ENCODE measurements at places on chromosomes 1 and 21.

- DNase-seq = peak; percentile 34
Measured at GRCh38 chr1:116268211-116268610, 104.8 kb upstream of the ATP1A1 start.

DNA sequence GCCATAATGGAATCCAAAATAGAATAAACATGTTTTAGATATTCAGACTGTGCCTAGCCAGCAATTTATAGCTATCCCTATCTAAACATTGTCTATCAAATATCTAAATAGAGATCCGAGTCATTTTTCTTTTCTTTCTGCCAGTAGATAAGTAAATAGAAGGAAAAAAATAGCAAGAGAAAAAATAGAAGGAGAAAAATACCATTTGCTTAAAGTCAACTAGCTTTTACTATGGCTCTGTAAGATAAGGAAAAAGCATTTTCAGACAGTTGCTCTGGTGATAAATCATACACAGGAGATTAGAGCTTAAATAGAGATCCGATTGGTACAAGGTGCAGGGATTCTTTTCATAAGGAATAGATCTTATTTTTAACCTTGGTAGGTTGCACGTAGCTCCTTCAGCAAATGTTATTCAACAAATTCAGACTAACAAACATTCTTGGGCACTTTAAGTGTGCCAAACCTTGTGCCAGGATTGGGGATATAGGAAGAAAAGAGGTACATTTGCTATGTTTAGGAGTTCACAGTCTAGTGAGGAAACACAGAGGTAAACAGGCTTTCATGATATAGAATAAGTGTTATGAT, 70.1 kb upstream of the CCDC190 start:
- DNase-seq = no peak

- no peak for DNase-seq
Measured at GRCh38 chr1:7705048-7705907, 65.8 kb upstream of the VAMP3 start.

DNA sequence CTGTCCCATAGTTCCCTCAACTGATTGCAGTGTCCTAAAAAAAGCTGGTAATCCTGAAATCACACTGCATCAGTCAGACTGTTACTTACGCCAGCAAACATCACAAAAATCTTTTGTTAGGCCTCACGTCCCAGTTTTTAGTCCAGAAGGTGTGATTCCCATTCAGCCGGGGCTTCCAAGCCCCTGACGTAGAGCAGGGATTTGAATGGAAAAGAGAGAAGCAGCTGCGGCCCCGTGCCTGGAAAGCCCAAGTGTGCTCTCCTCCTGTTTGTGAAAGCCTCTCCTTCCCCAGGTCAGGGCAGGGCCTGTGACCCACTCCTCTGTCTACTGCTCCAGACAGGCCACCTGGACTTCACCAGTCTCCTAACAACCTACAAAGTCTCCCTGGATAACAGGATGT, 20.7 kb downstream of the KCNA10 start:
- DNase-seq = no peak

DNA sequence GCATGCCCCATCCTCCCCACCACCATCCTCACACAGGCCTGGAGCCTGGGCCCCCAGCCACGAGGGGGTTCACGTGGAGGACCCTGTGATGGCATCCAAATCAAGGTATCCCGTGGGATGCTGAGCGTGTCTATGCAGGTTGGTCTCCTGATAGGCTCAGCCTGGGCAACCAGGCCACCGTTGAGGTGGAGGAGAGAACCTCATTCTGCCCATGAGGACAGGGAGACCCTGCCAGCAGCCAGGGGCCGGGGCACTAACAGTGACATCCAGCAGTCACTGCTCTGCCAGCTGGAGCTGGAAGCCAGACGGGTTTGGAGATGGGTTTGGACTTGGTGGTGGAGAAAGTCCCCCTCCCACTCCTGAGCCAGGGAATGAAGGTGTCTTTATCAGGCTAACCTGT, 582.8 kb downstream of the MATN1 start:
- DNase-seq = no peak

DNA sequence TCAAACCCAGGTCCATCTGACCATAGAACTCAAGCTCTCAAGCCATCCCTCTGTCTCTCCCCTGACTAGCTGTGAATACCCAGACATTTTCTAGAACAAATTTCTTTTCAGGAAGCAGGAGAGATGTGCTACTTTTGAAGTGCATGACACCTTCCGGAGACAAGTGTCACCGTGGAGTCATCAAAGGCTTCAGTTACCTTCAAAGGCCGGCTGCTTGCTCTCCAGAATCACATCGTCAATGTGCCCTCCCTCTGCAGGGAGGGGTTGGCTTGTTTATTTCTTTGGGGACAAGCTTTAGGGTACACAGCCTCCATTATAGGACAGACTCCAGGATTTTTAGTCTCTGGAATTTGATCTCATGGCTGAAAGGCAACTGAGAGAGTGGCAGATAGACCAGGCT, 37.7 kb upstream of the IGSF21 start:
- no peak for DNase-seq

GRCh38 chr21:45945868-45946210, 35.7 kb upstream of the COL6A1 start:
- DNase-seq = no peak

DNA sequence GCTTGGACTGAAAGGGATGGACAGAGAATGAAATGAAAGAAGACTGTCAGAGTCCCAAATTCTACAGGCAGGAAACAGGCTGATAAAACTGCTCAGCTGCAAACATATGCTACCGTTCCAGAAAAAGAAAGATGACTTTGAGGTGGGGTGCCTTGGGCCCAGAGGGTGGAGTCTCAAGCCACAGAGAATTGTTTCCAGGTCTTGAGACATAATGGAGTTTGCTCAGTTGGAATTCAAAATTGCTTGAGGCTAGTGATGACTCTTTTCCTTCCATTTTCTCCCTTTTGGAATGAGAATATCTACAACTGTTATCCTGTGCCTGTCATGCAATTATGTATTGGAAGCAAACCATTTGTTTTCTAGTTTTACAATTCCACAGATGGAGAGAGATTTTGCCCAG, 23.6 kb upstream of the PSEN2 start:
- no peak for DNase-seq

All from activated T-cell treated with anti-CD3 and anti-CD28 coated beads, Interleukin-2, amount 50 U/mL, for 72 hours (primary cell).